ENCODE measurements at places on chromosomes 3 and 15.
A peak's percentile ranks its signal among the peaks of the same experiment; 100 is the strongest.

- no peak overlapping the region for H3K27ac ChIP-seq
- DNase-seq: no peak
- no peaks in the 10 kb centered on the region for H3K36me3 ChIP-seq
- no peaks in the 10 kb centered on the region for H3K27me3 ChIP-seq
- H3K4me1 ChIP-seq: no peaks in the 10 kb centered on the region
These were observed 104.8 kb upstream of the OSTN start for GRCh38 chr3:191094057-191094845.

- no peak overlapping the region for H3K4me3 ChIP-seq
- DNase-seq: peak; percentile 78
- peaks cover 29% of the 10 kb centered on the region for H3K27me3 ChIP-seq
- H3K36me3 ChIP-seq: no peaks in the 10 kb centered on the region
These were observed 27.5 kb upstream of the MASP1 start for GRCh38 chr3:187318819-187319616.

DNA sequence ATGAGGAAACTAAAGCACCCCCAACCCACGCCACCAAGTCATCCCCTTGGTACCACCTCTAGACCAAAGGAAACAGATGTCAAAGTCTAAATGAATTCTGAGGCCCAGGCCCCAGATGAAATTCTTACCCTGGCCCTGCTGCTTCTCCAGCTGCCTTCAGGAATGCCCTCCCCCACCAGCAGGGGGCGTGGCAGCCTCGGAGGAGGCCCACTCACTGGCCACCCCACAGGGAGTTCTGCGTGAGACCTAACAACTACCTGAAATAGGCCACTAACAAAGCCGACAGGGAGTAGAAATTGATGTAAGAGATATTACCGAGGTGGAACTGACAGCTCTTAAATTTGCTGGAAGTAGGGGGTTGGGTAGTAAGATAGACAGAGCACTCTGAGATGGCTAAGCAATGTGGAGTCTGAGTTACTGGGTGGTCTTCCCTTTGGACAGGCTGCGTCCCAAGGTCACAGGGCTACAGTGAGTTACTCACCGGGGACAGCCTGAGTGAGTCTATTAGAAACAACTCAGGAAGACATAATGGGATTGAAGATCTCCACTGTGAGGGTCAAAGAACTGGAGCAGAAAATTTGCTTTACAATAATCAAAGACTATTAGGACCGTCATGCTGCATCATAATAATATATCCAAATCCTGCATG is 240.7 kb downstream of the SHOX2 start:
- no peaks in the 10 kb centered on the region for H3K4me1 ChIP-seq
- H3K27ac ChIP-seq: no peak overlapping the region
- H3K4me3 ChIP-seq: no peak overlapping the region
- DNase-seq: peak; percentile 93
- no peaks in the 10 kb centered on the region for H3K36me3 ChIP-seq

DNA sequence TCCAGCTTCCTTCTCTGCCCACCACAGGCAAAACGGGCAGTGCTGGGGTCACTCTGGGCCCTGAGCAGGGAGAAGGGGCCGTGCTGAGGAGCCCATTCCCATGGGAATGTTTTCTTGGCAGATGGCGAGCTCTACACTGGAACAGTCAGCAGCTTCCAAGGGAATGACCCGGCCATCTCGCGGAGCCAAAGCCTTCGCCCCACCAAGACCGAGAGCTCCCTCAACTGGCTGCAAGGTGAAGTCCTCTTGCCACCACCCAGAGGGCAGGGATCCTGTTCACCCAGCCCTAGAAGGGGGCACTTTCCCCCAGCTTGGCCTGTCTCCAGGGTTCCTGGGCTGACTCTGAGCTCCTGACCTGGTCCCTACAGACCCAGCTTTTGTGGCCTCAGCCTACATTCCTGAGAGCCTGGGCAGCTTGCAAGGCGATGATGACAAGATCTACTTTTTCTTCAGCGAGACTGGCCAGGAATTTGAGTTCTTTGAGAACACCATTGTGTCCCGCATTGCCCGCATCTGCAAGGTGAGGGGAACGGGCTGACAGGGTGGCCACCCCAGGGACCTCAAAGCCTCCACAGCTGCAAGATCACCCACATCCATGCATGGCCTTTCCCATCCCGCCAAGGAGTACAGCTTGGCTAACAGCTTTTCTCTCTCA is 12.4 kb downstream of the CIB1 start:
- peaks cover 3% of the 10 kb centered on the region for H3K36me3 ChIP-seq
- H3K4me1 ChIP-seq: no peaks in the 10 kb centered on the region
- no peaks in the 10 kb centered on the region for H3K27me3 ChIP-seq
- DNase-seq: peak; percentile 91

DNA sequence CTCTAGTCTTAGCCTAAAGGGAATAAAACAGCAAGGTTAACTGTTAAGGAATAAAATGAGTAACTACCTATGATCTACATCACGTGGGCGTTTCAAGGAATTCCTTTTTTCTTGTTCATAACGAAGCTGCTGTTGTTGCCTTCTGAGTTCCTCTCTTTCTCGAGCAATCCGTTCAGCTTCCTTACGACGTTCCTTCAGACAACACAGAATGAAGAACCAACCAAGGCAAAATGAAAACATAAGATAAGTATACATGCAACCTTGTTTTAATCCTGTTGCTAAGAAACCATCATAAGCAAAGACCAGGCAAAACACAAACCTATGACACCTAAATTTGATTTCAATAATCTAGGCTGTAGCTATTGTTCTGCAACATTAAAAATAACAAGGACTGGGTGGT is 44.1 kb downstream of the SLTM start:
- H3K4me3 ChIP-seq: no peak overlapping the region
- H3K4me1 ChIP-seq: peaks cover 10% of the 10 kb centered on the region
- no peak overlapping the region for H3K27ac ChIP-seq

DNA sequence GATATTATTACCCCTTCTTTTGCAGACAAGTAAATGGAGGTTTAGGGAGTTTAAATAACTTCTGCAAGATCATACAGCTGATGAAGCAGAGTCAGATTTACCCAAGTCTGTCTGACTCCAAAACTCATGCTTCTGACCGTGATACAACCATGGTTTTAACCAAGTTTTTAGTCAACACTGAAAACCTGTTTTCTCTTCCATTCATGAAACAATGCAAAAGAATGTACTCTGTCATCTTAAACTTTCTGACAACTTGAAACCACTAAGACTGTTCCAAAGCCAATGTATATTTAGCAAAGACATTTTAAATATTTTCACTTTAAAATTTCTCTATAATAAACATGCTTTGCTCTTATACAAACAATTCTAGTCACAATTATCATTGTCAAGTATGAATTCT is 77.0 kb upstream of the RBMS3 start:
- no peak overlapping the region for H3K27ac ChIP-seq
- no peaks in the 10 kb centered on the region for H3K36me3 ChIP-seq
- no peaks in the 10 kb centered on the region for H3K4me1 ChIP-seq
- H3K4me3 ChIP-seq: no peak overlapping the region

DNA sequence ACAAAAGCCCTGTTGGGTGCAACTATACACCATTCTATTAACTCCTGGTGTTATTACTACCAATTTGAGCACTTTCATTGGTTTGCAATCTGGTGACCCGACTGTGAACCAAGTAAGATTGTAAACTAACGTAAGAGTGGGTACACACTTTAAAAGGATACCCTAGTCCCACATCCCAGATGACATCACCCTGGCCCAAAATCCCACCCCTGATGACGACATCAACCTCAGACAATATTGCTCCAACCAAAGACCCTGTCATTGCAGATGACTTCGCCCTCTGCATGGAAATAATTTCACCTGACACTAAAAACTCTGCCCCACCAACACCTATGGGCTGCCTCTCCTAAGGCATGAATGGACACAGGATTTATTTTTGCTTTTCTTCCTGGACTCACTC is 25.6 kb upstream of the MKRN3 start:
- no peak for DNase-seq
- no peak overlapping the region for H3K4me3 ChIP-seq

DNA sequence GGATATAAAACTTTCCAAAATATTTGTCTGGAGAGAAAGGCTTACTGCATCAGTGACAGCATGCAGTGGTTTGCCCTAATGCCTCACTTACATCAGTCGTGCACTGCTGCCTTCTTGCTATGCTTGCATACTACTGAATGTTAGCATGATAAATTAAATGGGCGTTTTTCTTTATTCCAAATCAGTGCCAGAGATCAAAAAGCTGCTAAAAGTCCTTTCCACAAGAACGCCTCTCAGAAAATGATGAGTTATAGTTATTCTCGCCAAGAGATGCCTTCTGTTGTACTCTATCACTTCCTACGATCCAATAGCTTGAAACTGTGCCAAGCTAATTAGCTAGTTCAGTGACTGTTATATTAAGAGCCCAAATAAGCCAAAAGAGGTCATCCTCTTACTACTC is 345.8 kb upstream of the ROBO2 start:
- H3K36me3 ChIP-seq: no peaks in the 10 kb centered on the region
- H3K4me3 ChIP-seq: no peak overlapping the region
- no peak overlapping the region for H3K27ac ChIP-seq
- H3K4me1 ChIP-seq: no peaks in the 10 kb centered on the region

GRCh38 chr15:83558146-83558545 is 95.8 kb upstream of the ADAMTSL3 start:
- H3K36me3 ChIP-seq: no peaks in the 10 kb centered on the region
- H3K4me3 ChIP-seq: no peak overlapping the region
- no peaks in the 10 kb centered on the region for H3K27me3 ChIP-seq
- DNase-seq: no peak

DNA sequence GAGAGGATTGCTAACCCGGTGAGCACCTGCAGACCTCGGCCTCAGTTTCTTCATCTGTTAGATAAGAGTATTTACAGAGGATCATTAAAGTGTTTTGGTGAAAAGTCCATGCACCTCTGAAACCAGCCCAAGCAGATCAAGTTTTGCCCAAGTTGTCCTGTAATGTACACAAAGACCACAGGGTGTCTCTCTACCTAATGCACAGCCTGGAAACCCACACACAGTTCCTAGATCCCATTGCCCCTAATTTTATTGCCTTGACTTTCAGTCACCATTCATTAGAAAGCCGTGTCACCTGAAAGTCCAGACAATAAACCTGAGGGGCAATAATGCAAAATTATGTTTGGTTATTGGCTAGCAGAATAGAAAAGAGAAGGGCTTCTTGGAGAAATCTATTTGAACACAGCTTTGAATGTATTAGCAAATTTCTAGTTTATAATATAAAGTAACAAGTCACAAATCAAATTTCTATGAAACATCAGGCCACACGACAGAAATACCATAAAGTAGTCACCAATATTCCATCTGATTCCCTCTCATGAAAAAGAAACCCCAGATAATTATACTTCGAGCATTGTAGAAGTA is 161.3 kb upstream of the SLC2A2 start:
- peaks cover 8% of the 10 kb centered on the region for H3K4me1 ChIP-seq
- H3K27ac ChIP-seq: no peak overlapping the region
- no peaks in the 10 kb centered on the region for H3K36me3 ChIP-seq
- H3K4me3 ChIP-seq: no peak overlapping the region
- H3K27me3 ChIP-seq: no peaks in the 10 kb centered on the region

- DNase-seq: no peak
- no peaks in the 10 kb centered on the region for H3K4me1 ChIP-seq
- no peak overlapping the region for H3K4me3 ChIP-seq
- no peak overlapping the region for H3K27ac ChIP-seq
- no peaks in the 10 kb centered on the region for H3K27me3 ChIP-seq
- H3K36me3 ChIP-seq: no peaks in the 10 kb centered on the region
These were observed 55.0 kb downstream of the LRRC49 start for GRCh38 chr15:70947351-70948335.

DNA sequence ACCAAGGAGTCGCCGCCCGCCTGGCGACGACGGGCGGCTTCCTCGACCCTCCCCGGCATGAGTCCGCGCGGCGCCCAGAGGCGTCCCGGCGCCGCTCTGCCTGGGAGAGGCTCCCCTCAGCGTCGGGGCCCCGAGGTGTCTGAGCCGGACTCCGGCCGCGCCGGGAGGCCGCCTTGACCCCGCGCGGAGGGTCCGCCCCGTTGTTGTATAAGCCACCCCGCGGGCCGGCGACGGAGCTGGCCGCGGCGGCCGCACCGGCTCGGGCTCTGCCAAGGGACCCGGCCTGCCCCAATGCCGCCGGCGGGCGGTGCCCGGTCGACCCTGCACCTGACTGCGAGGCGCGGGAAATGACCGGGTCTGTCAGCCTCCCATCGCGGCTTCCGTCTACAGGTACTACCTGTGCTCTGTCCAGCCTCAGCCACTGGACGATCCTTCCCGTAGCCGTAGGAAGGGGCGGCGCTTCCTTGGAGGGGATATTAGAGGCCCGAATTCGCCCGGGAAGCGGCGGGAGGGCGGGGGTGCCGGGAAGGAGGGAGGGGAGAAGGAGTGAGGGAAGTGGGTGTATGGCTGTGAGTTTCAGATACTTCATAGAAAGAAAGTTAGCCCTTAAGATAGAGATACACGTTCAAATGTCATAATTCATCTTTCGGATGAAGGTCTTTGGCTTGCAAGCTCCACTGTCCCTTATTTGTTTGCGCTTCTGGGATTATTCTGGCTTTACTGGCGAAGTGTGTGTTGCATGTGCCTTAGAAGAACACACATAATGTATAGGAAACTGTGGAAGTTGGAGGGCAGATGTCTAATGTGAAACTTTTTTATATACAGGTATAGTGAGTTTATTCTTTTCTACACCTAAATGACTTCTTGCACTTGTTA is 620 bp downstream of the ABHD5 start:
- DNase-seq: peak; percentile 92
- no peak overlapping the region for H3K27ac ChIP-seq
- H3K27me3 ChIP-seq: no peaks in the 10 kb centered on the region

- no peaks in the 10 kb centered on the region for H3K36me3 ChIP-seq
- DNase-seq: peak; percentile 84
- H3K4me3 ChIP-seq: no peak overlapping the region
- peaks cover 15% of the 10 kb centered on the region for H3K4me1 ChIP-seq
These were observed 29.5 kb downstream of the CLEC3B start for GRCh38 chr3:45055411-45056143.

DNA sequence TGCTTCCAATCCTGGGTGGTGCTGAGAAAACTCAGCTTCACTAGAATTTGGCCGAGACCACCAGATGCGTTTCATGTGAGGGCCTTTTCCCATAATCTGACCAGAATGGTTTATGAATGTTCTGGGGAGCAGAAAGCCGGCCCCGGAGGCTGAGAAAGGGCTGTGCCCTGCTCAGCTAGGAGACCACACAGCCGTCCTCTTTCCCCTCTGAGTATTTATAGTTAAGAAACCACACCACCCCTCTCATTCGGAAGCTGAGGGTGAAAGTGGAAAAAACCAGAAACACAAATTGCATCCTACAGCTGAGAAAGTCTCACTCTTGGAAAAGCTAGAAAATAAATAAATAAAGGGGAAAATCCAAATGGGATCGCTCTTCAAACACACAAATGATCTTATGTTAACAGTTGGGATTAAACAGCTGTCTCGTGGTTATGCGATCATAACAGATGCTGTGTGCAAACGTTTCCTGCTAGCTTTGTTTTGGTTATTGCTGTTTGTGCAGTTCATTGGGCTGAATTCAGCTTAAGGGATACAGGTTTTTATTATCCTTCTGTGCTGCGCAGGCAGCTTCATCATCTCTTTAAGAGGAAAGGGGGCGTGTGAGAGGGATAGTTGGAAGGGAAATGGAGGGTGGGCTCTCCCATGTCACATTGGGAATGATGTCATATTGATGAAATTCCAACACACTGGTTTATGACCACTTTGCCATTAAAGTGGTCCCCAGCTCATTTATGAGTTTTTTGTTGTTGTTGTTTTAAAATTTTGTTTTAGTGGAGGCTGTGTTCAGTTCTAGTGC is 1026.2 kb upstream of the NR2F2 start:
- no peak overlapping the region for H3K4me3 ChIP-seq
- no peaks in the 10 kb centered on the region for H3K27me3 ChIP-seq
- no peaks in the 10 kb centered on the region for H3K4me1 ChIP-seq
- no peak for DNase-seq
- H3K27ac ChIP-seq: no peak overlapping the region
